Omental fat pad (tissue), 4 donors: ENCODE measurements at places on chromosomes 1 and 21.

DNA sequence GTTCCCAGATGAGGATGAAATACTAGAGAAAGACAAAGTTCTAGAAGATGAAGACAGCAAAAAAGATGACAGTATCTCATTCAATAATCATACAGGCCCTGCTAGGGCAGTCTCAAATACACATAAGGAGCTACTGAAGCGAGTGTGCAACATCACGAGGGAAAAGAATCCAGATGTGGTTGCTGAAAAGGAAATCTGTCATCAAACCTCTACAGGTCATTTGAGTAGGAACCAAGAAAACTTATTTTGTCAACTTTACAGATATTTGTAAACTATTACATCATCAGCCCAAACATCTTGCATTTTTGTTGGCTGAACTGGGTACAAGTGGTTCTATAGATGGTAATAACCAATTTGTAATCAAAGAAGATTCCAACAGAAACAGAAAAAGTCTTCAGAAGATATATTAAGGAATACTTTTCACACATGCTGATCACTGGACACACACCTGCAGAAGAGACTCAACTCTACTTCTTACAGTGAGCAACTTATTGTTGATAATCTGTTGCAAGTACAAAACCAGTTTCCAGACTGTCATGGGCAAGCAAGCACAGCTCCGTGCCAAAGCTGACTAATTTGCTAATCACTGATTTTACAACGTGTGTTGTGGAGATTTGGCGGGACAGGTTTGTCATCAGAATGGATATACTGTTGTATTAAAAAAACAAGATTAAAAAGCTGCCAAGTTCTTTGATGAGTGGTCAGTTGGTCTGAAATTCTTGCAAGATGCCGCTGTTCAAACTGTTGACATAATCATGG lies 42.1 kb downstream of the TRIM33 start:
- DNase-seq: no peak

DNA sequence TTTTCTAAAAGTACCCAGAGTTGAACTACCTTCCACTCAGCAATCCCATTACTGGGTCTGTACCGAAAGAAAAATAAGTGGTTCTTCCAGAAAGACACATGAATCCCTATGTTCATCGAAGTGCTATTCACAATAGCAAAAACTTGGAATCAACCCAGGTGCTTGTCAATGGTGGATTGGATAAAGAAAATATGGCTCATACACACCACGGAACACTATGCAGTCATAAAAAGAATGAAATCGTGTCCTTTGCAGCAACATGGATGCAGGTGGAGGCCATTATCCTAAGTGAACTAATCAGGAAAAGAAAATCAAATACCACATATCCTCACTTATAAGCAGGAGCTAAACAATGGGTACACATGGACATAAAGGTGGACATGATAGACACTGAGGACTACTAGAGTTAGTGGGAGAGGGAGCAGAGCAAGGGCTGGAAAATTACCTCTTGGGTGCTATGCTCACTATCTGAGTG lies 32.9 kb upstream of the JUN start:
- DNase-seq: no peak

DNA sequence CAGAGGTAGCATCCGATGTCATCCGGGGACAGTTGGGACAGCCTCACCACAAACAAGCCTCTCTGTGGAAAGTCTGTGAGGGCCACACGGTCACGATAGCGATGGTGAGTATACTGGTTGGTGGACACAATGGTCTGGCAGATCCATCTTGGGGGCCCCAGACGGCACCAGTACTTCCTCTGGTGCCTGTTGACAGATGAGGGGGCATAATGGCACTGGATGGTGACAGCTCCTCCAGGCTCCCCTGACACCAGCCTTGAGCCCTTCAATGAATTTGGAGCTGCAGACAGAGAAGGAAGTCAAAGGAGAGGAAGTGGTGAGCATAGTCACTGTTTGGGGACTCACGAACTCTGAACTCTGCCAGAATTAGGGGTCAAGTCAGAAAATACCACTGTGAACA lies 8.0 kb downstream of the FCAMR start:
- no peak for DNase-seq

DNA sequence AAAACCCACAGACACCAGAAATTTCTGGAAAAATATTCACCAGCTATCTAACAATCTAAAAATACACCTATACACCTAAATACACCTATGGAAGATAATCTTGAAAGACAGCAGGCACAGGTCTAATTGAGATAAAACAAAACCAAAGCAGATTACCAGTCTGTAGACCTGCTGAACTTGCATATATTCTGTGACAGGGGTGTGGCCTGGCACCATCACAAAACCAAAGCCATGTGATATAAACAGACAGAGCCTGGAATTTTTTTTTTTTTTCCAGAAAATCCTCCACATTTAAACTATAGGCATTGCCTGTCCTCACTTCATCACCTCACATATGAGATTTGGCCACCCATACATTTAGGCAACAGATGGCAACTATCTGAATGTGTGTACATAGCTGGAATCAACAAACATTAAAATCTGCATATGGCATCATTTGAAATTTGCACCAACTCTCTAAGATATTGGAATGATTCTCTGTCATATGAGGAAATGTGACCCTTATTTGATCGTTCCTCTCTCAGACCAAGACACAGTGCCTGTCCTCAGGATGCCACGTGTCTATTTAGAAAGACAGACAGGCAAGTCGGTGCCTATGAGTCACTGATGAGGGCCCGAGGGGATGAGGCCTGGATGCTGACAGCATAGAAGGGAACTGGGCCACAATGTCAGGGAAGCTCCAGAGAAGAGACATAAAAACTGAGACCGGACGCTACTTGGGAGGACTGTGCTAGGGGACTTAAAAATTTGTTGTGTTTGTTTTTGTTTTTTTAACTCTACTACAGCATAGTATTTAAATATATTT lies 32.6 kb downstream of the NMNAT2 start:
- no peak for DNase-seq

- no peak for DNase-seq
These were observed 246.4 kb upstream of the HOOK1 start for GRCh38 chr1:59568158-59568935.

DNA sequence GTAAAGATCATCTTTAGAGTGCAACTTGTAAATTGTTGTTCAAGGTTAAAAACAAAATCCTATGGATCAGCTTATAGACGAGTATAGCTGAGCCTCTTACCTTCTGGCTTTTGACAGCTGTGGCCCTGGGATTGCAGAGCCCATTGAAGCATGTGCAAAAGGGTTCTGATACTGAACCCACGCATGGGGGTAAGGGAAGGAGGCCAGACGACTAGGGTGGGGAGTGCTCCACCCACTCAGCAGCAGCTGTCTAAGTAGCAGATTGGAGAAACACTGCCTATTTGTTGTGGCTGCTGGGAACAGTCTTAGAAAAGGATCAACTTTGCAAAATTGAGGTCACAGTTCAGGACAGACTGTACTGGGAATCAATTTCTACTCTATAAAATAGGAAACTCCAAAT lies 16.1 kb downstream of the CD101 start:
- no peak for DNase-seq

DNA sequence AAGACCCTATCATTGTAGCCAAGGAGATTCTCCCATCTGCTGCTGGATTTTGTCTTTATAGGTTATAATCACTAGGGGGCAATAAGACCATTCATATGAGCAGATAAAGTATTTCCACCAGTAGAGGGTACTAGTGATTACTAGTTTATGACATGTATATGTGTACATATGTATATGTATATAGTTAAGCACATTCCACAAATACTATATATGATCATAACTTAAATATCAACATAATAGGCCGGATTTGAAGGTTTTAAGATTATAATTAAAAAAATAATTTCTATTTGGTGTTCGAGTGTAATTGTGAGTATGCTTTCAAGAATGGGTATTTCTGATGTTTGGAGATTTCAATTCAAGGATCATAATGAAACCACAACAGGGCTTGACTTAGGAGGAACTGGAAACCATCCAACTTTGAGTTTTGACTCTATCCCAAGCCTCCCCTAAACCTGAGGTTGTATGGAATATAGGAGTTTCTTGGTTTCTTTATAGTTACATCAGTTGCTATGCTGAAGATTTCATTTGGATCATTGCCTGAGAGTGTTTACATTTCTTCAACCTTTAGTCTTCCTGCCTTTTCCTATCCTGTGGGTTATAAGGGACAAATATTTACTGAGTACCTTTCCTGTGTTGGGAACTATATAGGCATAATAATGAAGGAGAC lies 16.9 kb downstream of the TCEANC2 start:
- DNase-seq: no peak

- DNase-seq: peak; percentile 59
These were observed 12.1 kb upstream of the GJB5 start for GRCh38 chr1:34742667-34743270.

DNA sequence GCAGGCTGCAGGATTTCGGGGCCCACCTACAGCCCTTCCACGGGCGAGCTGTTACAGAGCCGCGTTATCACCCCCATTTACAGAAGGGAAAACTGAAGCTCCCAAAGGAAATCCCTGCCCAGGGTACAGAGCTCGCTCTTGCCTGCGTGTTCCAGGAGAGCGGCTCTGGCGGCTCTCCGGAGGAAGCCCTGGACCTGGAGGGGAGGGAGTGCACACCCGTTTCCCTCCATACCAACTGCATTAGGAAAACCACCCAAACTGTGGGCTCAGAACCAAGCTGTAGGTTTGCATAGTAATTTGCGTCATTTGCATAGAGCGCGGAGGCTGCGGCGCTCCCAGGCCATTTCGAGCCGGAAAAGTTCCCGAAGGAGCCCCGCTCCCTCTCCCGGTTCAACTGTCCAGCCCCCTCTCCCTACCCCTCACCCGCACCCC lies 24.7 kb upstream of the ADGRB2 start:
- no peak for DNase-seq

DNA sequence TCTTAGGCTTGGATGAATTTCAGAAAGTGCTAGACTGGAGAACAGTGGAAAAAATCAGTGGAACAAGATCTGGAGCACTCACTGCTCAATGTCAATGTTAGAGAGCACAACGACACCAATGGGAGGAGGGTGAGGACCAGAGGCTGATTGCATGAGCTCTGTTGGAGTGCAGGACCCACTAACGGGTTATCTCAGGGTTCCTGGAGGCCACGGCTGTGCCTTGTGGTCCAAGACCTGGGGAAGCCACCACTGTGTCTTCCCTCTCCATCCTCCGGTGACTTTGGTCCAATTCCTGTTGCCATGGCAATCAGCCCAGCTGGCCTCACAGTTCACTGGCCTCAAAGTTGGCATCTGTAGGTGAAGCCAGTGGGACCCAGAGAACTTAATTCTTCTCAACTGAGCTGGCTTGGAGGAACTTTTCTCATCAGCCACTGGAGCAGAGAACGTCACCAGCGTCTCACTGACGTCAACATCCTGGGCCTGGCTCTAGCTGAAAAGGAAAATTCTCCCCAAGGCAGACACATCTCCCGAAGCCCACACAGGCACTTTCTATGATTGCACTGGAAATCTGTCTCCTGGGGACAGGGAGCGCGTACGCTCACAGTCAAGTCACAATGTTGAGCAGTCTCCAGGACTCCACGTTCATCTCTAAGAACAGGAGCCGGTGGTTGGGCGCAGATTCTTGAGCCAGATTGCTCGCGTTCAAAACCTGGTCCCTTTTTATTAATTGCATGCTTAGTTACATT lies 21.9 kb upstream of the GPR157 start:
- no peak for DNase-seq
